ENCODE measurements at places on chromosomes 2 and 18. TPM values are rescaled to one million over a fixed set of nuclear protein-coding genes. Genes with fewer than 3 reads are reported as not detected.

The CLEC4F gene
- 23.5 TPM for total RNA-seq

GRCh38 chr2:237660381-237660900, 33.1 kb downstream of the LRRFIP1 start:
- H3K27me3 ChIP-seq, result peaks cover 9% of the 10 kb centered on the region
- no peak for DNase-seq
- H3K4me3 ChIP-seq, result no peak overlapping the region
- no peak overlapping the region for H3K27ac ChIP-seq

DNA sequence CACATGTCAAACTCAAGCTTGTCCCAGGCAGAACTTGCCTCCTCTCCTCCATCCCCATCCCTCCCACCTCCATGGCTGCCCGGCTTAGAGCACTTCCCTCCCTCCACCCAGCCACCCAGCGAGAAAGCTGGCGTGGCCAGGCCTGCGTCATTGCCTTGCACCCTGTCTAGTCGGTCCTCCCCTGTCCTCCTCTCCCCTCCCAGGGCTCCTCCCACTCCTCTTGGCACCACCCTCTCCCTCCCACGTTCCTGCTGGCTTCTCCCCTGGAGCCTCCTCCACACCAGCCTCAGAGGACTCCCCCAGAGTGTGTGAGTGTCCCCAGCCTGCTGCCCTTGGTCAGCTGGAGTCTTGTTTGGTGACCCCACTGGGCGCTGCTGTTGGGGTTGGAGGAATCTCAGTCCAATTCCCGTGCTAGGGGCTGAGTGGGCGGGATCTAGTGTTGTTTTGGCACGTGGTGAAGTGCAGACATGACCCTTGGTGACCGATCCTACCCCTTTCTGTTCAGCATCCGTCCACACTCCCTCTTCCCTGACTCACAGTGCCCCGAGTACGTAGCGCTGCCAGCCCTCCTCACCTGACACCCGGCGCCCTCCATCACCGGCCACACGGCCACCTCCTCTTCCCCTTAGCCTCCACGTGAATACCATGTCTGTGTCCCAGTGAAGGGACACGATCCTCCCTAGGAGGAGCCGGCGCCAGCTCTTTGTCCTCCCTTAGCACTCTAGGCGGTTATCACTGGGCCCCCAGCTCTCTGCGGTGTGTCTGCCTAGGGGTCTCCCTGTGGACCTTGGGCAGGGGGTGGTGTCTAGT, 41.4 kb downstream of the ATP6V1C2 start:
- no peaks in the 10 kb centered on the region for H3K27me3 ChIP-seq
- no peak overlapping the region for H3K4me3 ChIP-seq
- H3K27ac ChIP-seq, result no peak overlapping the region
- no peaks in the 10 kb centered on the region for H3K4me1 ChIP-seq

GRCh38 chr18:9944805-9945204, 31.0 kb downstream of the VAPA start:
- peaks cover 10% of the 10 kb centered on the region for H3K36me3 ChIP-seq
- no peak for DNase-seq
- no peaks in the 10 kb centered on the region for H3K27me3 ChIP-seq
- peaks cover 6% of the 10 kb centered on the region for H3K4me1 ChIP-seq
- no peak overlapping the region for H3K4me3 ChIP-seq

GRCh38 chr2:150646746-150647145, 159.3 kb upstream of the RND3 start:
- no peaks in the 10 kb centered on the region for H3K27me3 ChIP-seq
- no peaks in the 10 kb centered on the region for H3K4me1 ChIP-seq
- no peaks in the 10 kb centered on the region for H3K36me3 ChIP-seq

GRCh38 chr2:189440644-189440946, 679 bp upstream of the WDR75 start:
- H3K36me3 ChIP-seq, result no peaks in the 10 kb centered on the region
- DNase-seq, result no peak
- H3K4me1 ChIP-seq, result no peaks in the 10 kb centered on the region
- H3K27ac ChIP-seq, result no peak overlapping the region
- no peaks in the 10 kb centered on the region for H3K27me3 ChIP-seq
- peak overlapping the region; percentile 97 for H3K4me3 ChIP-seq

GRCh38 chr2:186445506-186445905, 40.6 kb upstream of the ZC3H15 start:
- H3K36me3 ChIP-seq, result no peaks in the 10 kb centered on the region
- no peak overlapping the region for H3K4me3 ChIP-seq
- no peaks in the 10 kb centered on the region for H3K27me3 ChIP-seq
- no peak overlapping the region for H3K27ac ChIP-seq
- H3K4me1 ChIP-seq, result no peaks in the 10 kb centered on the region

The CABYR gene
- total RNA-seq, result 2.2 TPM

- peaks cover 20% of the 10 kb centered on the region for H3K36me3 ChIP-seq
- DNase-seq, result no peak
- no peaks in the 10 kb centered on the region for H3K27me3 ChIP-seq
- no peak overlapping the region for H3K27ac ChIP-seq
These were observed 111.4 kb downstream of the NBAS start for GRCh38 chr2:15449556-15450236.

The MGAT4A gene
- total RNA-seq, result 25.0 TPM

DNA sequence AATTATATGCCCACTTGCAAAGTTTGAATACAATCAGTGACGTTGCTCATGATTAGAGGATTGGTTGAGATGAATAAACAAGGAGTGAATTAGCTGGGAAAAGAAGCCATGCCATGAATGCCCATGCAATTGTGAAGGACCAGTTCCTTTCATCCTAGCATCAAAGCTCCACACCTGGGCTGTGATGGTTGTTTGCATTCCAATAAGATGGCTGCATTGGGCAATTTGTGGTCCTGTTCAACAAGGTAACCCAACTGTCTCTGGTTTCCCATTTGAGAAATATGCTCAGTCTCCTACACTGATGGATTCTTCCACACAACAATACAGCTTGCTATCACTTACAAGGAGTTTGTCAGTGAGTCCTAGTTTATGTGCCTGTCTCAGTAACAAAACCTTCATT, 550.2 kb downstream of the STK39 start:
- no peaks in the 10 kb centered on the region for H3K27me3 ChIP-seq
- no peak for DNase-seq
- H3K4me3 ChIP-seq, result no peak overlapping the region

The TEX44 gene
- total RNA-seq, result not detected

The ATP6V1B1 gene
- 6.5 TPM for total RNA-seq

The ABHD1 gene
- 0.25 TPM for total RNA-seq

DNA sequence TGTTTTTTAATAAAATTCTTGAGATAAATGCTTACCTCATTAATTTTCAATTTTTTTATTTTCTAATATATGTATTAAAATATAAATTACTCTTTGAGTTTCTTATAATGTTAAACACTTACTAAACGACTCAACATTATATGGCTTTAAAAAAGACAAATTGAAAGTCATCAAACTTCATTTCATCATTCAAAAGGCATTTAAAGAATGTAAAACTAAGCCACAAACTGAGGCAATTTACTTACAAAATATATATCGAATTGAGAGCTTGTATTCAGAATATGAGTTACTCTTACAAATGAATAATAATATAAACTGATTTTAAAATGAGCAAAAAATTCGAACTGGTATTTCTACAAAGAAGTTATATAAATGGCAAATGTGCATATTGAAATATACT, 1262.2 kb upstream of the PIK3C3 start:
- no peak for DNase-seq
- H3K27ac ChIP-seq, result no peak overlapping the region
- no peaks in the 10 kb centered on the region for H3K36me3 ChIP-seq
- H3K4me3 ChIP-seq, result no peak overlapping the region

DNA sequence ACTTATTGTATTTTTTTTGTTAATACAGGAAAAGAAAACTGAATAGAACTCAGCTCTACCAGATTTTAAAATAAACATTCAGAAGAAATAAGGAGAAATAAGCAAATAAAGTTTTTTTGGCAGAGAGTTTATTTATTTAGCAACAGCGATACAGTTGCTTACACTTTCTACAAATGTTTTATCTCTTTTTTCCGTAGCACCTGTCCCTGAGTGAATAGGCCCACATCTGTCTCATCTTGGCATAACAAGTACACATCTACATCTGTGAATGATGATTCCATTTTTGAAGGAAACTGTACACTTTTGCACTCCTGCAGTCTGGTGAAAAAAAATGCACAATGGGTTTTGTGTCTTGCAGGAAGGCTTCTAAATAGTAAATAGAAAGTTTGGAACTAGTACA, 783.6 kb upstream of the ZEB2 start:
- no peaks in the 10 kb centered on the region for H3K36me3 ChIP-seq
- no peak overlapping the region for H3K4me3 ChIP-seq
- H3K27me3 ChIP-seq, result peaks cover 8% of the 10 kb centered on the region
- no peaks in the 10 kb centered on the region for H3K4me1 ChIP-seq

DNA sequence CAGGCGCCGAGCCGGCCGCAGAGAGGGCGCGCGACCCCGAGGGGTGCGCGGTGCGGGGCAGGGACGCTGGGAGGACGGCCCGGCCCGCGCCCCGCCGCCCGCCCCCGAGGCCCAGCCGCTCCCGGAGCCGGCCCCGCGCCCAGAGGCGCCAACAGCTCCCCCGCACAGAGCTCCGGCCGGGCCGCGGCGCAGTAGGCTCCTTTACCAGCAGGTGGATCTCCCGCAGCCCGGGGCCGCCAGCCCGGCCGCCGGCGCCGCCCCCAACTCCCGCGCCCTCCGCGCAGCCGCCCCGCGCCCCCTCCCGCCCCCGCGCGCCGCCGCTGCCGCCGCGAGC, 258 bp downstream of the MGAT4A start:
- peaks cover 34% of the 10 kb centered on the region for H3K4me1 ChIP-seq
- H3K27me3 ChIP-seq, result no peaks in the 10 kb centered on the region
- no peak overlapping the region for H3K27ac ChIP-seq
- DNase-seq, result peak; percentile 74
- no peak overlapping the region for H3K4me3 ChIP-seq

DNA sequence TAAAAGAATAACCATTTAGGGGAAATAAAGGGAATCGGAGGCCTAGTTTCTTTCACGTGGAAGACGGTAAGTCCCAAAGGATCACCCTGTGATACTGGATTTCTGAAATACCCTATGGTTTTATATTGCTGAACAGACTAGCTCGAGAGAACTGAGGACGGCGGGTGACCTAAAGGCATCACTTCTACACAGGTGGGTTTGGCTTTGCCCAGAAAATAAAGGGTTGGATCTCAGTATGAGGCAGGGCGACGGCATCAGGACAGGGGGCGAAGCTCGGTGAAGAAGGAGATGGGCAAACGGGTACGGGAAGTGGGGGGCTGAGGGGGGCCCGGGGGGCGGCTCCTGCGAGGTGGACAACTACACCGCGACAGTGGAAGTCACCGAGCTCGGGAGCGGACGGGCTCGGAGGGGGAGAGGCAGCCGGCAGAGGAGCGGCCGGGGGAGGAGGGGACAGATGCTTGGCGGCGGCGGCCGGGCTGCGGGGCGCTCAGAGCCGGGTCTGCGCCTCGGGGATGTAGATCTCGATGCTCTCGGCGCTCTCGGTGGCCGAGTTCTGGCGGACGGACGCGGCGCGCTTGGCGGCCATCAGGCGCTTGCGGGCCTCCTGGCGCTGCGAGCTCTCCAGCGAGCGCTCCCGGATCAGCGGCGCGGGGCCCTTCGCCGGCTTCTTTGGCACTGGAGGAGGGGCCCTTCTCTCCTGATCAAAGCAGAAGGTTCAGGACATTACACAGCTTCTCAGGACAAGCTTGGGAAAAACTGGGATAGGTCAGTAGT, 48.9 kb downstream of the TGIF1 start:
- DNase-seq, result no peak
- H3K4me1 ChIP-seq, result peaks cover 16% of the 10 kb centered on the region
- H3K27me3 ChIP-seq, result peaks cover 29% of the 10 kb centered on the region

- DNase-seq, result no peak
- H3K27me3 ChIP-seq, result no peaks in the 10 kb centered on the region
- peaks cover 22% of the 10 kb centered on the region for H3K4me1 ChIP-seq
- H3K27ac ChIP-seq, result no peak overlapping the region
- H3K36me3 ChIP-seq, result peaks cover 22% of the 10 kb centered on the region
These were observed 10.8 kb downstream of the YPEL5 start for GRCh38 chr2:30157616-30158015.

DNA sequence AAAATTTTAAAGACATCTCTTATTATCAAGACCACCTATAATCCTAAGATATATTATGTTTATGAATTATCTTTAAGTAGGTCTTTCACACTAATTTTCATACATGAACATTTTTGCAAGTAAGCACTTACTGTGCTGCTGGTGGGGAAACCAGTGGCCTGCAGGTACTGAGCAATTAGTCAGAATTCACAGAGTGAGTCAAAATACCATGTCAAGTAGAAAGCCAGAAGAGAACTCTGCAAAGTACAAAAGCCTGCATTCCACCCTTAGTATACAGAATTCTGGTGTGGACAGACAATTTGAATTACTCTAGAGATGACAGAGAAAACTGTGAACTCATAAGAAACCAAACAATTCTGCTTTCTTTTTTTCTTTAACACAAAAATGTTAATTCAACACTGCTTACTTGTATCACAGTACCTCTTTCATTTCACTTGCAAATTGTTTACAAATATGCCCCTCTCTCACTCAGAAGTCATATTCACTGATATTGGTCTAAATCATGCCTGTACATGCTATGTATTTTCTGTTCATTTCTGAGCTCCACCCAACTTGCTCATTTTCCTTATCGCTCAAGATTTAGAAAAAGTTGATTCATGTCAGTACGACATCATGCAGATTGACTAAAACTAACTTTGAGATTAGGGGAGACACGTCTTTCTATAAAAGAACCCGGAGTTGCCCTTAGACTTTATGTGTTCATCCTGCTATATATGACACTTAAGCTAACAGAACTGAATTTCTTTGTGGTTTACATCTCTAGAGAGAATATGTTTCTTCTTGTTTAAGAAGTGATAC, 182.9 kb downstream of the IKZF2 start:
- peaks cover 33% of the 10 kb centered on the region for H3K4me1 ChIP-seq
- H3K27me3 ChIP-seq, result no peaks in the 10 kb centered on the region
- no peak for DNase-seq
- H3K4me3 ChIP-seq, result peak overlapping the region; percentile 76

DNA sequence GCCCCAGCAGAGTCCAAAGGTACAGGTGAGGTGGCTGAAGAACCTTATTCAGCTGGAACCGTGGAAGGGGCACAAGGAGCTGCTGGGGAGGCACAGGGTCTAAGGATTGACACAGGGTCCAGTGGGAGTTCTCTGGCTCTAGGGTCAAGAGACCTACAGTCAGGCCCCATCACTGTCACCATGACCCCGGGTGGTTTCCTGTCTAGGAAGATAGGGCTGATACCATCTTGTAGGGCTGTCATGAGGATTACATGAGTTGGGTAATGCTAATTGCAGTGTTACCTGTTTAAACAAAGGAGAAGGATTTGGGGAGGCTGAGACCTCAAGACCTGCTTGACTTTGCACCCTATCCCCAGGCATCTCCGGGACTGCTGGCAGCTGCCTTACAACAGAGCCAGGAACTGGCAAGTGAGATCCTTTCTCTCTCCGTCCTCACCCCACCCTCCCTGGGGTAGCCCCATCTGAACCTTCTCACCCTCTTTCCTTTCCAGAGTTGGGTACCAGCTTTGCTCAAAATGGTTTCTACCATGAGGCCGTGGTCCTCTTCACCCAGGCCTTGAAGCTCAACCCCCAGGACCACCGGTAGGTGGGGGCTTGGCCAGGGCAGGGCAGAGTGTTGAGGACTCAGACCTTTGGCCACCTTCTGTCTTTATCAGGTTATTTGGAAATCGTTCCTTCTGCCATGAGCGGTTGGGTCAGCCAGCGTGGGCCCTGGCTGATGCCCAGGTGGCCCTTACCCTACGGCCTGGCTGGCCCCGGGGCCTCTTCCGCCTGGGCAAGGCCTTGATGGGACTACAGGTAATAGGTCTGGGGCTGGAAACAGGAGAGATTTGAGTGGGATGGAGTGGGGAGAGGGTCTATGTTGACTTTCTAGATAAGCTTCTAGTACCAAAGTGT, 7.5 kb downstream of the LBX2 start:
- no peak overlapping the region for H3K27ac ChIP-seq
- no peak overlapping the region for H3K4me3 ChIP-seq
- H3K27me3 ChIP-seq, result no peaks in the 10 kb centered on the region
- peaks cover 6% of the 10 kb centered on the region for H3K4me1 ChIP-seq
- peaks cover 22% of the 10 kb centered on the region for H3K36me3 ChIP-seq

- H3K4me1 ChIP-seq, result no peaks in the 10 kb centered on the region
- DNase-seq, result no peak
- H3K27ac ChIP-seq, result no peak within 1 kb of the TSS
- no peaks in the 10 kb centered on the region for H3K36me3 ChIP-seq
These were observed at the start of gene COLEC12 for GRCh38 chr18:500632-501405. Gene COLEC12, minus strand, starts transcription at chr18:500701. Its CDS starts 187 bp downstream, at chr18:500514.

All from natural killer cell treated with Interleukin-12 subunit alpha and Interleukin-12 subunit beta and Interleukin-15 and Interleukin-18, amount 100 ng/mL, for 72 hours (primary cell).